ENCODE measurements at places on chromosomes 5 and 9.

- DNase-seq: no peak
Observed at GRCh38 chr5:105207066-105207465, 1644.5 kb upstream of the NUDT12 start.

- no peak for DNase-seq
Observed at GRCh38 chr5:1065891-1066650, 45.8 kb downstream of the SLC12A7 start.

- no peak for DNase-seq
Observed at GRCh38 chr5:39501397-39501796, 76.6 kb upstream of the DAB2 start.

- peak; percentile 29 for DNase-seq
Observed at GRCh38 chr9:88418715-88419540, 30.7 kb downstream of the SPIN1 start.

- no peak for DNase-seq
Observed at GRCh38 chr5:51488803-51489642, 105.8 kb downstream of the ISL1 start.

DNA sequence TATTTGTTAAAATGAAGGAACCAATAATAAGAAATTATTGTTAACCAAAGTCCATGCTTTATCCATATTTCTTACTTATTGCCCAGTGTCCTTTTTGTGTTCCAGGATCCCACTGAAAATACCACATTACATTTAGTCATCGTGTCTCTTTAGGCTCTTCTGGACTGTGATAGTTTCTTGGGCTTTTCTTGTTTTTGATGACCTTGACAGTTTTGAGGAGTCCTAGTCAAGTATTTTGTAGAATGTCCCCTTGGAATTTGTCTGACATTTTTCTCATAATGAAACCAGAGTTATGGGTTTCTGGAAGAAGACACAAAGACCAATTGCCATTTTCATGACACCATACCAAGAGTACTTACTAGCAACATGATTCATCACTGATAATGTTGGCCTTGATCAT, 13.6 kb upstream of the COMMD10 start:
- no peak for DNase-seq

- no peak for DNase-seq
Observed at GRCh38 chr9:34374905-34375552, 1.7 kb downstream of the MYORG start.

DNA sequence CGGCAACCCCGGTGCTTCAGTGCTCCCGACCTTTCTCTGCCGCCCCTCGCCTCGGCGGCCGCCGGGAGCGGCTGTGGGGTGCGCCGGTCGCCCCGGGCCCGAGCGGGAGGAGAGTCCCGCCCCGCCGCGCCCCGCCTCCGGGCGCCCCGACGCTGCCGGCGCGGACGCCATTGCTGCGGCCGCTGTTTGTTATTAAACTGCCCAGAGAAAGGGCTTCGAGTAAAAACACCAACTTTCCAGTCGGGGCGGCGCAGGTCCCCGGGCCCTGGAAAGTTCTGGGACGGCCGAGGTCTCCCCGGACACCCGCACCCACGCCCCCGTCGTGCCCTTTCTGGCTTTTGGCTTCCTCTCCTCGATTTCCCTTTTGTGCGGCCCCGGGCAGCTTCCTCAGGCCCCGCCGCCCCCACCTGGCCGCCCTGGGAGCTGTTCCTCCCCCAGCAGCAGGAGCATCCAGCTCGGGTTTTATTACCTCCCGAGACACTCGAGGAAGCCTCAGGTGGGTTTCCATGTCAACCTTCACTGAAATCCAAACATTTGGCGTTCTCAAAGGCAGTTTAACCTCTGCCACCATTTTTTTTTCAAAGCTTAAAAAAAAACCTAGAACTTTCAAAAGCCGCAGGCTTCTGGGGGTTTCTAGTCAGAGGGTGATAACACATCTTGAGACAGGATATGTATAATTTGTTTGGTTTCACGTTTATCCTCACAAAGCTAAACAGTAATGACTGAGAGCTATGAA, 334.4 kb downstream of the CWC27 start:
- peak; percentile 69 for DNase-seq

- no peak for DNase-seq
Observed at GRCh38 chr5:148477429-148477828, 93.7 kb downstream of the FBXO38 start.

DNA sequence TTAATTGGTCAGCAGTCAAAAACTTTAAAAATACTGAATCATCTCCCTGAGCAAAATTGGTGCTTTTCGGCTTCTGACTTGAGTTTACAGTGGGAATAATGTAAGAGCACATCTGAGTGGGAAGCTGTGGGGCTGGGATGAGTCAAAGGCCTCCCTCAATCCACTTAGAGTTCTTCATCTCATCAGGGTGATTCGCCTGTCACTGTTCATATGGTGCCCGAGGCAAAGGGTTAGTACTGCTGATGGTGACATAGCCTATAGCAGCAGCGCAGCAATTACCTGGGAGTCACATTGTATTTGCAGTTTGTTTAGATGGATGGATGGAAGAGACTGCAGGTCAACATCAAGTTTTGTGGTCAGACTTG, 113.8 kb upstream of the ZNF608 start:
- no peak for DNase-seq

DNA sequence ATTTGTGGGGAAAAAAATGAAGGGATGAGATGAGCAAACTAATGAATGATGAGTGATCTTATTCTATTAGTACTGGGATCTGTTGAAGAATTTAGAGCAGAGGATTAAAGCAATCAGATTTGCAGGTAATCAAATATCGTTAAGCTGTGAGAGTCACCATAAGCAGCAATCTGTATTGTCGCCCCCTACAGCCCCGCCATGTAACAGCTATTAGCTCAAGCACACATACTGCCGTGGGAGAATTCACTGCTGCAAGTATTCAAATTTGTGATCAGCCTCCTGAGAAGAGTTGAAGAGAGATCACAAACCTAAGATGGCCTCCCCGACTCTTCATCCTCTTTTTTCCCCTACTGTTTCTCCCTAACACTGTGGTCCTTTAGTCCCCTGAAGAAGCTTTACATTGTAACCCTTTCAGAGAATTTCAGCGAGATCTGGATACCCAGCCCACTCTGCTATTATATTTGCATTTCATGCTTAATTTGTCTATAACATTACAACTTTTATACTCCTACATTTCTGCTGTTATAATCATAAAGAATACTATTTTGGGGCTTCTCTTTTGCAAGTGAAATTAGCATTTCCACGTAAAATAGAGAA, 28.5 kb upstream of the PHF24 start:
- peak; percentile 18 for DNase-seq

GRCh38 chr9:126527109-126527825, 86.5 kb upstream of the LMX1B start:
- DNase-seq: no peak

DNA sequence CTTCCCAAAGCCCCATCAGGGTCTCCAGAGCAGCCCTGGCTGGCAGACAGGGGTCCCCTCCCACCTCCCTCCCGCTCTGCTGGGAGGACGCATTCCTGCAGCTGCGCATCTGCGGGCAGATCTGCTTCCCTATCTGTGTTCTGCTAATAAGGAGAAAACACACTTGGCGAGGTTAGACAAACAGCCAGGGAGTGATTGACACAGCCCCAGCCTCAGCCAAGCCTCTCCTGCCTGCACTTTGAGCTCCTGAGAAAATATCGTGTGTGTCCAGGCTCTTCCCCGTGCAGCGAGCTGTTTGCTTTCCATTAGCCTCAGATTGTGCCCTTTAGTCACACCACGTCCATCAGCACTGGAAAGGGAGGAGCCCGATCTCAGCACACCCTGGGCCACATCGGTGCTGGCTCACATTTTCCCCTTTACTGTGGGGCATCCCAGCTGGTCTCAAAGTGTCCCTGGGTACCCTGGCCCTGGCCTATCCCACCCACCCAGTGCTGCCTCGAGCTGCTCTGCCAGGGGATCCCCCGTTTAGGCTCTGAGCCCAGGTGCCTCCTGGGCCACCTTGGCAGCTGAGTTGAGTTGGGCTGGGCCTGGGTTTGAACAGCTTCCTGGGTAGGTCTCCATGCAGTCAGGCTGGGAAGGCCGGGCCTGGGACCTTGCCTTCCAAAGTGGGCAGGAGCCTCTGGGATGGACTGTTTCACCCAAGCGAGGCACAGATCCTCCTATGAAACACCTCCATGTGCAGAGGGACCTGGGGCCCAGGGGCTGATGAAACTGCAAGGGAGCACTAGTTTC, 61.1 kb downstream of the BARX1 start:
- DNase-seq: no peak

- no peak for DNase-seq
Observed at GRCh38 chr5:156718985-156719384, 131.1 kb upstream of the PPP1R2B start.

GRCh38 chr9:113950195-113951031, 74.3 kb downstream of the ZNF618 start:
- no peak for DNase-seq

DNA sequence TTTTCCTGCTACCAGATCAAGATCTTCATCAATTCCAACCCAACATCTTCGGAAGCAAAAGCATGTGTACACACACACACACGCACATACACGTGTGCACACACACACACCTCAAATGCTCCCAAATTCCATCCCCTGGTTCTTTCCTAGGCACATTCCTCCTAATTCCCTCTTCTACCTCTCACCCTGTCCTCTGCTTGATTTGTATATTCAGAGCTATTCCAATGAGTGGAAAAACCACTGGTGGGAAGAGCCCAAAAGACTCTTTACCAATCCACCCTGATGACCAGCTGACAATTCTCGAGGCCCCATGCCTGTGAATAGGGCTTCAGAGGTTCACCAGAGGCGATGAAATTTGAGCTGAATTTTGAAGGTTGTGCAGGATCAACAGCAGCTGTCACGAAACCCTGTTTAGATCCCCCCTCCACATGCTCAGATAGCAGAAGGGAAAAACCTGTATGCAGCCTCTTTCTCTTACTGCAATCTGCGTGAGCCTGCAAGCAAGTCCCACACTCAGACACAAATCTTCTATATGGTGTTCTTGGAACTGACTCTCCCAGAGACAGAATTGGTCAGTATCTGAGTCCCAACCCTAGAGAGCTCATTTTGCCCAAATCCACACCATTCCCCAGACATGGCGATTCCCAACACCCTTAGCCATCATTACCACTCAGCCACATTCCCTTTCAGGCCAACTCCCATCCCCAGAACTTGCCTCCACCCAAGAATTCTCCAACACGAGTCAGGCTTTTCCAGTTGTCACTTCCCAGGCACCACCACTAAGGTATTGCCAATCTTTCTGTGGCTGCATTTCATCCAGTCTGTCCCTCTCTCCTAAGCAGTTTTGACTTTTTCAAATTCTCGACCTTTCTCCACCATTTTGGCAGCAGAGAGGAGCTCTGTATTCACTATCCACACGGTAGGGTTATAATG, 4.3 kb upstream of the TRIO start:
- no peak for DNase-seq

GRCh38 chr9:2568689-2569088, 52.9 kb upstream of the VLDLR start:
- peak; percentile 9 for DNase-seq

All from A549 (cell line).